Esophagus squamous epithelium (tissue), 5 donors: ENCODE measurements at places on chromosomes 7 and 10.

DNA sequence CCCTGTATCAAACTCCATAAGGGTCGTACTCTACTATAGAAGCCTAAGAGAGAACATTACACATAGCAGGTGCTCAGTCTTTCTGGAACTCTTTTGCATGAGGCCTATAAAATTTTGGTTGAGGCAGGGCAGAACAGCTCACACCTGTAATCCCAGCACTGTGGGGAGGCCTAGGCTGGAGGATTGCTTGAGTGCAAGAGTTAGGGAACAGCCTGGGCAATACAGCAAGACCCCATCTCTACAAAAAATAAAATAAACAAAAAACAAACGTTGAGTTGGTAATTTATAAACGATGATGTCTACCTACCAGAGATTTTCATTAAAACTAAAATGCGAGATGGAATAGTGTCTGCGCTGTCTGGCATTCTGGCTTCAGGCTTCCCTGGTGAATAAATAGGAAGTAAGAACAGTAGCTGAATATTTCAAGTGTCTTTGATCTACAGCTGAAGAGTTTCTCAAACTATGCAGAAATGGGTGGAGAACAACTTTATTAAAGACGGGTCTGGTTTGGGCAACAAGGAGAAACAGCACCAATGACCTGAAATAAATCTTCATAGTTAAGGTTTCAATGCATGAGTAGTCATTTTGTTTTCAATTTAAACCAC, 774 bp downstream of the PON2 start:
- no peak for DNase-seq

DNA sequence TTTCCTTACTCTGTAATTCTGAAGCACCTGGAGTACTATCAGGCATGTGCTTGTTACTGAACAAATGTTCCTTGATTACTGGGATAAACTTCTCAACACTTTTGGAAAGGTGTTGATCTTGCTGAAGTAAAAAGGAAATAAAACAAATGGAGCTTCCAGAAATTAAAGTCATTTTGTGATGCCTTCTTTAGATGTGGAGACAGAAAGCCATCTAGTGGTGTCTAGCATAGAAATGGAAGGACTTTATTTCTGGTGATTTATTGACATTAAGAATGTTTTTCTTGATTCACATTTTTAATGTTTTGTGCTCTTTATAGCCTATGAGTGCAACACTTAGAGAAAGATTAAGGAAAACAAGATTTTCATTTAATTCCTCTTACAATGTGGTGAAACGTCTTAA, 1.4 kb downstream of the SFR1 start:
- DNase-seq, result no peak

GRCh38 chr7:130918129-130919052, 184.4 kb upstream of the KLF14 start:
- DNase-seq, result no peak

DNA sequence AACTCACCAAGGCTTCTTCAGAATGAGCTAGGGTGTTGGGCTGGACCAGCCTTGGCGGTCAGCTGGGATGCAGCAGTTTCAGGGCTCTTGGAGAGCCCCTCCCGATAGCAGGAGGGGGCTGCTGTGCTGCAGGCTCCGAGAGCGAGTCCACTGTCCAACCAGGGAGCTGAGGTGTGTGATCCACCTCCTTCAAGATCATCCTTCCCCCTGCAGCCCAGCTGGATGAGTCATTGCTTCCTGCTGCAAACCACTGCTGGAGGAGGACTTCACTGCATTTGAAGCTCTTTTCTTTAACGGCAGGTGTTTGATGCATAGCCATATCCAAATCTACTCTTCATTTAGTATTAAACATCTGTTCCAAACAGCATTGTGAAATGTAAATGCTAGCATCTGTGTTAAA, 54.2 kb upstream of the EBF3 start:
- no peak for DNase-seq

GRCh38 chr7:55022002-55022985, 3.5 kb downstream of the EGFR start:
- DNase-seq, result no peak

DNA sequence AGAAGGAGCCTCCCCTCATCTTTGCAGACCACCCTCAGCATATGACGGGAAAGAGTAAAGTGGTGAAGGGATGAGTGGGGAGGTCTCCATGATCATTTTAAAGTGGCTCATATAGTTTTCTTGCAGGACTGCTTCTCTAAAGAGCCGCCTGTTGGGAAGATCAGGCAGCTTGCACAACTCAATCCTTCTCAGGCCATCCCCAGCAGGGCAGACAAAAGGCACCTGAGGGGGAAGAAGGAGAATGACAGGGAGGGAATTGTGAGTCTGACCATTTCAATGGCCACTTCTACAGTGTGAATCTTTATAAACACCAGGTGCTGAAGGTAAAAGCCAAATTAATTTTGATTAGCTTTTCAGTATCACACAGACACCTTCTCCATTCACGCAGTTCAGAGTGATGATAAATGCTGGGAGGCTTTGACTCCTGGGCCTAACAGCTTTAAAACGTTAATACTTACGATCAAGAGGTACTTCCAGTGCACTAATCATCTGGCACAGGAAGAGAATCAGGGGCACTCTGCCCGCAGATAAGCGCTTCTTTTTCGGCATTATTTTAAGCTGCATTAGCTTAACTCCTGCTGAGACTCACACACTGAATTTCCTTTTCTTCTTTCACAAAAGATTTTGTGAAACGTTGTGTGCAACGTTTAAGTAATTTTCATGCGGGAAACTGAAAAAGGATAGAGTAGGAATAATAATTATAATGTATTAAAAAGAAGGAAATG, 109.5 kb upstream of the LAMB4 start:
- no peak for DNase-seq

GRCh38 chr7:132546366-132547127, 29.7 kb downstream of the PLXNA4 start:
- DNase-seq, result no peak

DNA sequence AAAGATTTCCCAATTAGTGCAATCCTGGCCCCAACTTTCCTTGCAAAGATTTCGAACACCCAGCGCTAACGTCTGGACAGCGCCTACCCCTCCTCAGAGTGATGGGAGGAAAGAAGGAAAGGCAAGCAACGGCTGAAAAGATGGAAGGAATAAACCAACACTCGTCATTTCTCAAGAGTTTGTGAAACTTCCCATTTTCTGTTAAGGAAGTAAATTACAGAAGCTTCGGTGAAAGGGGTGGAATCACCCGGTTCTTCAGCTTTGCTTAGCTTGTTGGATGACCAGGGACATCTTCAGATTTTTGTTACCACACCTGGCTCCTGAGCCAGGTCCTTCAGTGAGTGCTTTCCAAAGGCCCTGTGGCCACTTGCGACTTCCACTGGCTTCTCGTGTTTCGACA, 313.1 kb downstream of the SKIDA1 start:
- no peak for DNase-seq

GRCh38 chr10:19168584-19168983, 120.0 kb downstream of the MALRD1 start:
- DNase-seq, result no peak

GRCh38 chr7:749140-749551, 22.1 kb upstream of the PRKAR1B start:
- no peak for DNase-seq

DNA sequence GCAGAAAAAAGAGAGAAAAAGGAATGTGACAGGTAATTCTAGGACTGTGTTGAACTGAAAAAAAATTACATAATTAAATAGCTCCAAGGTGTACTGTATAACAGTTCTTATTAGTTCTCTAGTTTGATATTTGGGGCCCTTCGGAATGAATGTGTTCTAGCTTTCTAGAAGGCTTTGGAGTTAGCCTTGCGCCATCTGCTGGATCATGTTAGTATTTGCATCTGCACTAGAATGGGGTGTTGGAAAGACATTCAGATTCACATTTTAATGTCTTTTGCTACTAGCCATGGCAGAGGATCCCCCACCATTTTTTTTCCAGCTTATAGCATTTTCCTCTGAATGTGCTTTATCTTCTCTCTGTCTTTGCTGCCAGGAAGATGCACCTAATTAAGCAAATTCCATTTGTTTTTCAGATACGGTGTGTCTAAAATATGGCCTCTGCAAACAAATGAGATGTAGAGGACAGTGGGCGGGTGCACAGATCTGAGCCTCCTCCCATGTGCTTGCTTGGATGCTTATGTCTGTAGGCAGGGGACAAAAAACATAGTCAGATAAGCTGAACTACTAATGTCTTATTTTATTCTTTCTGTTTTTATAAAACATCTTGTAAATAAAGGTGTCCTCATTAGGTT, 238.5 kb downstream of the PHF14 start:
- DNase-seq, result no peak

- DNase-seq, result no peak
These were observed 1.6 kb upstream of the PON2 start for GRCh38 chr7:95436407-95436806.

GRCh38 chr10:7410862-7411670, at the start of gene SFMBT2:
Gene SFMBT2 (minus strand): TSS chr10:7411034. CDS start chr10:7381898, 29,136 bp downstream.
- DNase-seq, result no peak

GRCh38 chr10:34058845-34059614, 724.6 kb upstream of the NRP1 start:
- DNase-seq, result no peak

DNA sequence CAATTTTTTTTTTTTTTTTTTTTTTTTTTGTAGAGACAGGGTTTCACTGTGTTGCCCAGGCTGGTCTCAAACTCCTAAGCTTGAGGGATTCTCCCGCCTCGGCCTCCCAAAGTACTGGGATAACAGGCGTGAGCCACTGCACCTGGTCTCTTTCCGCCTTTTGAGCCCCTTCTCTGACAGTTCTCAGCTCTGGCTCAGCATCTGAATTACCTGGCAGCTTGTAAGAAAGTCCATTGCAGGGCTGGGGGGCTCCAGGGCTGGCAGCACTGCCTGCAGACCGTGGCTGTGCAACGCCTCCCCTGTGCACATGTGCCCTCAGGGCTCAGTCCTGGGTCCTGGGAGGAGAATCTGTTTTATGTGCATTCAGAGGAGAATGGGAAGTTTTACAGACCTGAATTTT, 37.6 kb downstream of the VWA2 start:
- no peak for DNase-seq

GRCh38 chr10:12835709-12836108, 165.8 kb downstream of the CCDC3 start:
- no peak for DNase-seq

- no peak for DNase-seq
These were observed 101.7 kb upstream of the SLC26A5 start for GRCh38 chr7:103547451-103548284.

DNA sequence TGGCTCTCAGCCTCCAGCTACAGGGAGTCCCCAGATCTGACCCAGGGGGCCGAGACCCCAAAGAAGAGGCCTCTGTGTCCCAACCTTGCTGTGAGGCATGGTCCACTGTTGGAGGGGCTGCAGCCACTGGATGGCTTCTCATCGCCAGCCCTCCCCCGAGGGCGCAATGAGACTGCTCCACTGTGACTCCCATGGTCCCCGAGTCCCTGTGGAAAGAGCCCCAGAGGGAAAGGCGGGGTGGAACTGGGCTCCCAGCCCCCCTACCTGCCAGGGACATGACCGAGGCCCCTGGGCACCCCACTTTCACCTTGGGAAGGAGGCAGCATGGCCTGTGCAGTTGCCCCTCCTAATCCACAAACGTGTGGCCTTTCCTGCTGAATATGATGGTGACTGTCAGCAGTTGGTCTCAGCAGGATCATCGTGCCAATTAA, 33.5 kb upstream of the RET start:
- DNase-seq, result no peak

GRCh38 chr7:98230746-98231471, 19.7 kb downstream of the BHLHA15 start:
- no peak for DNase-seq

GRCh38 chr10:92957223-92958010, 103.2 kb upstream of the CYP26C1 start:
- DNase-seq, result no peak

DNA sequence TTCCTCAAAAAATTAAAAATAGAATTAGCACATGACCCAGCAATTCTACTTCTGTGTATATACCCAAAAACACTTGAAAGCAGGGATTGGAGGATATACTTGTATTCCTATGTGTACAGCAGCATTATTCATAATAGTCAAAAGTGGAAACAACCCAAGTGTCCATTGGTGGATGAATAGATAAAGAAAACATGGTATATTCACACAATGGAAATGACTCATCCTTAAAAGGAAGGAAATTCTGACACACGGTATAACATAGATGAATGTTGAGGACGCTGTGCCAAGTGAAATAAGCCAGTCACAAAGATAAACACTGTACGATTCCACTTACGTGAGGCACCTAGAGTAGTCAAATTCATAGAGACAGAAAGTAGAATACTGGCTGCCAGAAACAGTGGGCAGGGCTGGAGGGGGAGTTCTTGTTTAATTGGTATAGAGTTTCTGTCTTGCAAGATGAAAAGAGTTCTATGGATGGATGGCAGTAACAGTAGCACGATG, 26.6 kb upstream of the KAT6B start:
- no peak for DNase-seq

DNA sequence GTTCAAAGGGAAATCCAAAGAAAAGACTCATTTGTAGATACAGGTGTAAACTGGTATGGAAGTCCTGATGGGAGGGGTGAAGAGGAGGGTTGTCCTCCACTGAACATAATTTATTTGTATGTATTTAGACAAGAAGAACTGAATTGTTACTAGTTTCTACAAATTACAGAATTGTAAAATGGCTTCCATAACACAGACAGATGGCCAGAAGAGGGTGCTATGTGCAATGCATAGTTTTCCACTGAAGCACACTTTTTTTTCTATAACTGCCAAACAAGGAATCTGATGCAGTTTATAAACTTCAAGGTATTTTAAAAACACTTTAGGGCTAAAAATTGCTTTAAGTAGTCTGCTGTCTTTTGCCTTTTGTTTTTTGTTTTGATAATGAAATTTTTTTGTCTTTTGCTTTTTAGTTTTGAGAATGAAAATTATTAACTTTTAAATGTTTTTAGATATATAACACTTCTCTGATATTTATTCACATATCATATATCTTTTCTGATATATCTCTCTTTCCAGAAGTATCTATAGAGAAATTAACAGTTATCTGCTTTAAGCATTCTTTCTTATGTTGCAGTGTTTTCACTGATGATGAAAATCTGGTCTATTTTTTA, 58.5 kb downstream of the PHYHIPL start:
- DNase-seq, result no peak

DNA sequence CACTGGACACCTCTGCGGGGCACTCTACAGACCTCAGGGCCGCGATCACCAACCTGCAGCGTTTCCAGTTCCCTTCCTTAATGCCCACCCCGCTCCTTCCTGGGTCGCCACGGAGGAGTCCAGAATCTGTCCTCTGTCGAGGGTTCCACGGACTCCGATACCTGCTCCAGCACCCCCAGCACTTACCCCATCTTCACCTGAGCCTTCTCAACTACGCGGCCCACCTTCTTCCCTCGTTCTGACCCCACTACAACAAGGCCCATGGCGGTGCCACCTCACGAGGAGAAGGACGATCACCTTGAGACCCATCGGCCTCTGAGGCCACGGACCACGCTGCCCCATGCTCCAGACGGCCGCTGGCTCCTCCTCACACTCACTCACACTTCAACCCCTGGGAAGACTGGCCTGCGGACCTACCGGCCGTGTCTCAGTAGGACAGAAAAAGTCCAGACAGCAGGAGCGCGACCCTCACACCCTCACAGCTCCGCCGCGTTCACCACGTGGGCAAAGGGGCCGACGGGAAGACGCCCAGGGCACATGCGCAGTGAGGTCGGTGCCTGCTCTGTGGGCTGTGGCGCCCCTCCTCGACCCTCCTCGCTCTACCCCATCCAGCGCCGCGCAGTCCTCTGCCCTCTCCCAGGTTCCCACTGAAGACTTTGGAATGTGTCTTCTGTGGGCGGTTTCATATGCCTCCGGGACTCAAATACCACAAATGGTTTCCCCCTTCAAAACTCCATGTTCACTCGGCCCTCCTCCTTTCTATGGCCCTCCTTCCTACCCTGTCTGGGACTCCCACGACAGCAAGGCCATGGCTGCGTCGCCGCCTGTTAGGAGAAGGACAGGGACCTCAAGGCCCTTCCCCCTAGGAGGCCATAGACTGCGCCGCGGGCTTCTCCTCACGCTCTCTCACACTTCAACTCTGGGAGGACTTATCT, 193.9 kb upstream of the PHF14 start:
- DNase-seq, result no peak
